ENCODE measurements at places on chromosomes 1 and 21.

DNA sequence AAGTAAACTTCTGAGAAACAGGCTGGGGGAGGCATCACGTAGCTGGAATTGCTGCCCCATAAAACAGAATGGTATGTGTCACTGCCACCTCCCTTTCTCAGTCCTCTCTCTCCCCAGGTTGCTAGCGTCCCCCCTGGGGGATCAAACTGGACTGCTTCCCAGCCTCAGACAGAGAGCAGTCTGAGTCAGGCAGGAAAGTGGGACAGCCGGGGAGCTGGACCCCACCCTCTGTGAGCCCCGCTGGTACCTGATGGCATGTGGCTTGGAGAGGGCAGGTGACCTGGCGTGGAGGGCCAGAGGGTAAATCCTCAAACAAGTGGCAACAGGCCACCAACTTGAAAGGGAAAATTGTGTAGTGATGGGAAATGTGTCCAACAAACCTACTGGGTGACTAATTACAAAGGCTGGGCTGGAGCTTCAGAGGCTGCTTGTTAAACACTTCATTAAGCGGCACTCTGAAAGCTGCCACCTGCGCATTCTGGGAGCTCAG is 1.0 kb upstream of the SFN start:
- DNase-seq: no peak

- DNase-seq: no peak
Observed at GRCh38 chr1:33842348-33842747, 21.5 kb upstream of the HMGB4 start.

- no peak for DNase-seq
Observed at GRCh38 chr1:18365099-18365705, 115.5 kb upstream of the KLHDC7A start.

DNA sequence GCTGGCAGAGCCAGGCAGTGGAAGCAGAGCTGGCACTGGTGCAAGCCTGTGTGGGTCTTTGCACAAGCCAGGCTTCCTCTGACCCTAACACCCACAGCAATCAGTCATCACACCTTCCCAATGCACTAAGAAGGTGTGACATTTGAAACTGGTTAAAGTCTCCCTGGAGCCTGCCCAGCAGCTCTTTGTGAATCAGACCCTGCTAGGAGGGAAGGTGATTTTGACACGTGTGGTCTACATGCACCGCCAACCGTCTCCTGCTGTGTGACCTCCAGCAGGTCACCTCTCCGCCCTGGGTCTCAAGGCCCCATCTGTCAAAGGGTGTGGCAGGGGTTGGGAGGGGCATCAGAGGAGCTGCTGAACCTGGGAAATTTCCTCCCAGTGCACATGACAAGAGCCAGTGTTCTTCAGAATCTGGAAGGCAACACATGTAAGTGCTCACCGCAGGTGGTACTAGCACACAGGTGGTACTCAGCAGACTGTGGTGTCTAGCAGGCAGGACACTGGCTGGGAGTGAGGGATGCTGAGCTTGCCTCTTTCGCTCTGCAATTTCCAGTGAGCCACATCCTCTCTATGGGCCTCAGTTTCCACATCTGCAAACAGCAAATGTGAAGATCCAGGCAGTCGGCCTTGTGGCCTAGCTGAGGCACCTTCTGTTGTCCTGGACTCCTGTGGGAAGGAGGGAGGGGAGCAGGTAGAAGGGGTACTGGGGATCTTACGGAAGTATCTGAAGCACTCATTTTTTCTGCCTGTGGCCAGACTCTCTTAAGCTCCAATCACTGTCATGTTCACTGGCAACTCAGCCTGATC is 123.2 kb downstream of the DMRTB1 start:
- no peak for DNase-seq

DNA sequence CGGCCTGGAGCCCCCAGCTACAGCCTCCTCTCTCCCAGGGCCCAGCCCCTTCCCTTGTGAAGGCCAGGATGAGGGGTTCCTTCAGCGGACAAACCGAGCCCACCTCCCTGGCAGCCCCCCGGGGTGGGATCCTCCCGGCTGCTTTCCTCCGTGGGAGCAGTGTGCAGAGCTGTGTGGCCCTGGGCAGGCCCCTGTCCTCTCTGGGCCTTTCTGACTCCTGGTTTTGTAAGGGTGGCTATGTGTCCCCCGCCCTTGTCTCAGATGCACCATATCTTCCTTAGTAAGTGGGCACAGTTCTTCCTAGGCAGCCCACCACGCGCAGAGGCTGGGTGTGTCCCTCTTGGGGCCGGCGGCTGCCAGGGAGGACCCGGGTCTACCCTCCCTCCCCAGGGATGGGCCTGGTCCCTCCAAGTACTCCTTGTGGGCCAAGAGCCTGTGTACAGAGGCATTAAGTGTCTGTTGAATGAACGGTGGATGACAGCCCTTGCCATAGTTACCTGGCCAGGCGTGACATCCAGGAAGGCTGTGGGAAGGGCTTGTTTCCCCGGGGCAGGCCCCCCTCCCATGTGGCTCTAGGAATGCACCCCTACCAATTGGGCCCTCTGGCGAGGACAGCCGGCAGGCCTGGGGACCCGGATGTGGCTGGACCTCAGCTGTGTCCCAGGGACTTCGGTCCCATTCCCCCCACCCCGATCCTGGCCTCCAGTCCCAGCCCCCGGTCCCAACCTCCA is 3.8 kb downstream of the SMIM1 start:
- no peak for DNase-seq

Data from AG04449 (cell line).